Mammary epithelial cell (primary cell): ENCODE measurements at places on chromosomes 5 and 9. TPM values are rescaled to one million over a fixed set of nuclear protein-coding genes. Genes with fewer than 3 reads are reported as not detected.

Gene HSPB3
- total RNA-seq = not detected in 2 replicates

Gene C9orf50
- total RNA-seq = not detected

Gene PCDHGA1
- 0.83 TPM for total RNA-seq

Gene STXBP1
- 32.5 TPM for total RNA-seq

Gene PLCXD3
- not detected for total RNA-seq

Gene SNAPC4
- 6.8 and 9.2 TPM in 2 replicates for total RNA-seq

Gene SPINK13
- total RNA-seq = not detected in 2 replicates

Gene BSPRY
- total RNA-seq = 0.16 and 0.32 TPM in 2 replicates

Gene FGD3
- total RNA-seq = 0.67 TPM

Gene ARID3C
- total RNA-seq = 0.17 TPM

Gene IPPK
- 25.0 TPM for total RNA-seq

Gene CCDC187
- total RNA-seq = not detected

Gene LHX2
- not detected in 2 replicates for total RNA-seq

Gene TAF11L5
- total RNA-seq = not detected

Gene NIPAL4
- 2.2 and 2.4 TPM in 2 replicates for total RNA-seq

Gene CCDC69
- total RNA-seq = 0.61 and 1.3 TPM in 2 replicates

Gene UTP15
- 40.1 and 41.5 TPM in 2 replicates for total RNA-seq

Gene MAMDC2
- total RNA-seq = 33.5 TPM

GRCh38 chr5:61999371-61999770, 306.6 kb upstream of the KIF2A start:
- DNase-seq = peak; percentile 77

DNA sequence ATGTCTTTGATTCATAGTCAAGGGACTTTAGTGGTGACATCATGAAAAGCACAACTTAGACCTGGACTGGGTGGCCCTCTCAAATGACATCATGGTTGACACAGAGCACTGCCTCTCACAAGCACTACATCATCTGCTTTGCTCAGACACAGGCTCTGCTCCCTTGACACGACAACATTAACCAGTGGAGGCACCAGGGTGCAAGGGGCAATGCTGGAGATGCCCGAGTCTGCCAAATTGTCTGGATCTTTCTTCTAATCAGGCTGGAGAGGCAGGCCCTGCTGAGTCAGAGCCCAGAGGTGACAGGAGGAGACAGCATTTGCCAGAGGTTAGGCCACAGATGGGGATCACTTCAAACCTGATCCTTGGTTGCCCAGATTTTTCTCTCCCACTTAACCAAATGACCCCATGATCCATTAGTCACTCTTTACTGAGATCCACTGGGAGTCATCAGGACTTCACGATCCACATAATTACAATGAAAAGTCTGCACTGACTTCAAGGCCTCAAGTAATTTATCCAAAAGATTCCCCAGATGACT, 174.4 kb downstream of the SLIT3 start:
- peak; percentile 4 for DNase-seq

DNA sequence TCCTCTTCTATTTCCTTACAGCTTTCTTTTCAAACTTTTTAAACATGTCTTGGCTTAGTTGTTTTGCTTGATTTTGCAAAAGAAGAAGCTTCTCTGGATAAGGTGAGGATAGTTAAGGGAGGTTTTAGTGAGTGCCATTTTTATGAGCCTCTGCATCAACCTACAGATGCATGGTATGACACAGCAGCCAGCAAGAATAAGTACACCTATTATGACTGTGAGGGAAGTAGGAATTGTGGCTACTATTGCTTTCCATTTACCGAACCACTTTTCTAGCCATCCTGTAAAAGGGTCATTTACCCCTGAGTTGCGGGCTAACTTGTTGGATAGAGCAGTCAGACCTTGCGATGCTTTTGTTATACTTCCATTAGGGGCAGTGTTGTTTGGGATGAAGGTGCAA, 7.0 kb upstream of the TUT7 start:
- DNase-seq = no peak

DNA sequence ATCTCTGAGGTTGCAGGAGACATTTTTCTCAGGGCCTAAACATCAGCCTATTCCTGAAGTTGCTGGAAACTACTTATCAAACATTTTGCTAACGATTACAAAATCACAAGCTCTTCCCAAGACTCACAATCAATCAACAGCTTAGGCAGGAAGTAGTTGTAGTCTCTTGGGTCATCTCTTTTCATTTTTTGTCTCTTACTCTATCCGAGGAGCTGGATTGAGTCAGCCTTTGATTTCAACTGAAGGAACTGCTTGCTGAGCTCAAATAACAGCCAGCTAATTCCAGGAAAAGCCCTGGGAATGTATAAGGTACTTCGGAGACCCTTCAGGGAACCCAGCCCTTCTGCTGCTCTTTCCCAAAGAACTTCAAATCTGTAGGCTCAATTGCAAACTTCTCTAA, 398.9 kb downstream of the PLK2 start:
- no peak for DNase-seq

DNA sequence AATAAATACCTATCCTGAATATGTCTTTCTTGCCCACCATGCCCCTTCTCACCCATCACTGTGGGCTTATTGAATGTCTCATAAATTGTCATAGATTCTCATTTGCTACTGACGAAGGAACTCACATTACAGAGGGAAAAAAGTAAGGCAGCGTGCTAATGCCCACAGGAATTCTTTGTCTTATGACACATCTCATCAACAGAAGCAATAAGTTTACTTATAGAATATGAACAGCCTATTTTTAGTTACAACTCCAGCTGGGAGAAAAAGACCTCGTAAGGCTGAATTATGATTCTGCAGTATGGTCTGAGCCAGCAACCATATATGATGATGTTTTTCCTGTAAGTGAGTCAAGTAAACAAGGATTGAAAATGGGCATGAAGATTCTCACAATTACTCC, 22.4 kb upstream of the ATG10 start:
- DNase-seq = no peak

DNA sequence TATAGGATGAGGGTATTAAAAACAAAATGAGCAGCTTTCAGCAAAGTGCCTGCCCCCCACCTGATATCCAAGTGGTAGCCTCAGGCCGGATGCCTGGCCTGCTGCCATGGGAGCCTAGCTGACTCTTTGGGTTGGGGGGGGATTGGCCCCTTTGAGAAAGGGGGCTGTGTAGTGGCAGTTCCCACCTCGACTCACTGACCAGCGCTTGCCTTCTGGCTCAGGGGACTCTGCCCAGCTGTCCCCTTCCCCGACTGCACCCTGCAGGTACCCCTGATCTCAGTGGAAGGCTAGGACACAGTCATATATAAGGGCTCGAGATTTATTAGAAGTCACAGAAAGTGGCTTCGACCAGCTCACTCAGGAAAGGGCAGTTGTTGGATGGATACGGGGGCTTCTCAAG, 1.5 kb upstream of the NEUROG1 start:
- no peak for DNase-seq

GRCh38 chr9:134916161-134916665, 1.5 kb downstream of the FCN1 start:
- no peak for DNase-seq

- no peak for DNase-seq
These were observed 74.7 kb upstream of the MAN2A1 start for GRCh38 chr5:109614981-109615380.

DNA sequence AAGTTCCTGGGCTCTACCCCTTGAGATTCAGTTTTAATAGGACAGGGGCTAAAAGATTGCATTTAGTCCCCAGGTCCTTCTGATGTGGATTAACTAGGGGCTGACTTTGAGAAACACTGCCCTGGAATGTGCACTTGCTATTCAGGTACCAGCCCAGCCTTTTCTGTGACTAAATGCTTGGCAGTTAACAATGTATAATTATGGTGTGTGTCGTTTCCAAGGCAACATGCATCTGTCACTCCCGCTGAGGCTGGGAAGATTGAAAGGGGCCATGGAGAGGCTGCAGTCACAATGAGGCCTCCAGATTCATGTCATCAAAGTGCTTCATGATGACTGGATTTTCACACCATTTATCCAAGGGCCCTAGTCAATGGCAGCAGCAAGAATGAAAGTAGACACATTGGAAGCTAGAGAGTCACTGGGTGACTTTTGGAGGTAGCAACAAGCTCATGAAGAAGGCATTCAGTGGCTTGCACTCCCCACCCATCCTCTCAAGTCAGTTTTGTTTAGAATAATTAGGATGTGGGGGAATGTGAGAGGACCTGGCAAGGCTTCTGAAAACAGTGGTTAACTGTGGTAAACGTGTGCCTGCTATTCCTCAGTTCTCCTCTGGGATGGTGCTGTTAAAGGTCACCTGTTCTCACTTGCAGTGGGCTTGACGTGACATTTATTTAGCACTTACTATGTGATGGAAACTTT, 28.3 kb downstream of the RAI14 start:
- peak; percentile 46 for DNase-seq

- peak; percentile 79 for DNase-seq
These were observed 3.0 kb upstream of the SAP30L start for GRCh38 chr5:154442801-154443200.

- DNase-seq = no peak
These were observed 138.8 kb upstream of the NFIL3 start for GRCh38 chr9:91562416-91562815.

DNA sequence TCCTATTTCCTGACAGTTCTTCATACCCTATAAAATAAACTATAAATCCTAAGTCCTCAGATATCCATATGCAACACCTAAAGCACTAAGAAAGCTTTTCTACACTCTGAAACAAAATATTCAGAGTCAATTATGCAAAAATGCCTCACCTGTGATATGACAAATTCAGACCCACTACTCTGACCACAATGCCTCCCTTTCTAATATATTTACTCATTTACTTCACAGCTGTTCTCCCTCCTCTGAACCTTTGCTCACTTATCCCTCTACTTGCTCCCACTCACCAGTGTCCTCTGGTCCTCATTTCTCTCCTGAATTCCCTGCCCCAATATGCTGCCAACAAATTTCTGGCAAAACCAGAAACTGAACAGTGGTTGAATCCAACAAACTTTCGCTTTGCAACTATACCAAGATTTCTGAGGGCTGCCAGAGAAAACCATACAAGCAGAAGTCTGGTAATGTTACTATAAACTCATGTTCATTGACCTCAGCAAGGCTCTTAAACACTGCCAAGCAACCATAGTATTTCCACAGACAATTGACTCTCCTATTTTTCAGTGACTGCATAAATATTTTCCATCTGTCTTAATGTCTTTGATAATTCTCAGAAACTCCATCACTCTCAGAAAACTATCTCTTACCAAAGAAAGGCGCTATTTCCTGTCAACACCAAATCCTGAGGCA, 7.1 kb downstream of the CCNH start:
- DNase-seq = no peak

DNA sequence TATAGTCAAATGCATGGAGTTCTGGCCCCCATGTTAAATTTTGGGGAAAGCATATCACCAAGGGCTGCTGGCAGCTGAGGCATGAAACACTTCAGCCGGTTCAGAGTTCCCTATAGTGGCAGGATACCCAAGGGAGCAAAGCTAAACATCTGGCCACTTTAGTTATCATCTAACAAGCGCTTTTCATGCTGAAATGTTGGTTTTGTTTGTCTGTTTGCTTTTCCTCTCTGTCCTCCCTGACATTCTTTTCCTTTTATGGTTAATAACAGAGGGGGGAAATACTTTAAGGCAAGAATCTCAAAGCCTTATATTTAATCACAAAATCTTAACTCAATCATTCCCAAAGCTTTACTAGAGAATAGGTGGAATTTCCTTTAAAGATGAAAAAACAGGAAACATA, 11.9 kb downstream of the APBA1 start:
- no peak for DNase-seq

GRCh38 chr9:72012646-72013045, 47.8 kb downstream of the C9orf57 start:
- peak; percentile 23 for DNase-seq

DNA sequence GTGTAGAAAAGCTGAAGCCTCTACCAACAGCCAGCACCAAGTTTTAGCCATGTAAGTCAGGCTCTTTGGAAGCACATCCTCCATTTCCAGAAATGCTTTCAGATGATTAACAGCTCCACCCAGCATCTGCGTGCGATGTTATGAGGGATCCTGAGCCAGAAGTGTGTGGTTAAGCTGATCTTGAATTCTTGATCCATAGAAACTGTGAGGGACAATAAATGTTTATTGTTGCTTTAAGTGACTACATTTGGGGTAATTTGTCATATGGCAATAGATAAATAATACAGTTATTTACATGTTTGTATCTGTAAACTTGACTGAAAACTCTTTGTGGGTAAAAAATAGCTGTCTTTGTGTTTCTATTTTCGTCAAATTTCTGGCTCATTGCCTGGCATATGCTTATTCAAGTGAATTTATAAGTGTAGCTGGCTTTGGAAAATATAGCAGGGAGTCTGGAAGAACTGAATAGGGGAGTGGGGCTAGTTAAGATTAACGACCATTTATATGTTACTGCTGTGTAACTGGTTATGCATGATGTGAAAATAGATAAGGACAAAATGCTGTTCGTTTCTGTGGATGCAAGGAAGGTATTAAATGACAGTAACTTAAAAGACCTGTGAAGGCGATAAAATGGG, 234.1 kb downstream of the LRRC70 start:
- DNase-seq = no peak

DNA sequence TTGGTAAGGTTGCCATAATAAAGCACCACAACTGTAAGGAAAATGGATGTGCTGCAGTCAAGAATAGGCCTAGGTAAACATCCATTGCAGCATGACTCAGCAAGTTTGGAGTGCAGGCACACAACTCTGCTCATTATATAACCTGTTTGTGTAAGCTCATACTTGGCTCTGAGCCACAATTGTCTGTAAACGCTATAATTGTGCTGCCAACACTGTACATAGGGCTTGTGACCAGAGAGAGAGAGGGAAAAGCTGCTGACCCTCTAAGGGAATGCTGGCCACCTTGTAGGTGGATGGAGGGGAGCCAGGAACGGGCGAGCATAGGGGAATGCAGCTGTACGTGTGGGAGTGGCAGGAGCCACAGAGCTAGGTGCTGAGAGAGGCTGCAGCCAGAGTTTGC, 2186.5 kb upstream of the ACO1 start:
- DNase-seq = peak; percentile 28

DNA sequence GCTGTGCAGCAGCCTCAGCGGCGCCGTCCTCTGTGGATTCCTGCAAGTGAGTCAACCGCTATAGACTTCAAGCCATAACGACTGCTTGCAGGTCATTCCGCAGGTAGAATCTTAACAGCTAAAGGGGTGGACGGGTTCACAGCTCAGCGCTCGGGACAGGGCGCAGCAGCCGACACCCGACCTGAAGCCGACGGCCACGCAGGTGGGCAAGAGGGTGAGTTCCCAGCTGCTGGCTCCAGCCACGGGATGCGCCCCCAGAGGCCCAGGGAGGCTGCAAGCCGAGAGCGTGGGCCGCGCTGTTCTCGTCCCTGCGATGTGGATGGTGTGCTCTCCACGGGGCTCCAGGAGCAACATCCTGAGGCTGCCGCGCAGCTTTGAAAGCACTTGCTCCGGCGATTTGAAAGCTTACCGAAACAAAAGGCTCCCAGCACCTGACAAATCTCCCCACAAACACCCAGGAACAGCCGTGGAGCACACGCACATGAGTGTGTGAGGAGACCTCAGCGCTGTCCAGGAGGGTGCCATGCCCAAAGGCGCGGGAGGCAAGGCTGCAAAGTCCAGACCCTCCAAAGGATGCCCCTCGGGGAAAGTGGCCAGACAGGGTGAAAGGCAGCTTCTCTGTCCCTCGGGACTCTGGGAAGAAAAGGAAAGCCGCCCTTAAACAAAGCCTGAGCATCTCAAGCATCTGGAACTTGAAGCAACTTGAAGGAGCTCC, 48.7 kb downstream of the EXD3 start:
- DNase-seq = no peak
